Activated CD4-positive, alpha-beta memory T cell treated with anti-CD3 and anti-CD28 coated beads, Interleukin-2, amount 10 ng/mL, durations not matched to agents 7 days and 5 days (primary cell): ENCODE measurements at places on chromosomes 12 and 14. TPM values are rescaled to one million over a fixed set of nuclear protein-coding genes. Genes with fewer than 3 reads are reported as not detected.

DNA sequence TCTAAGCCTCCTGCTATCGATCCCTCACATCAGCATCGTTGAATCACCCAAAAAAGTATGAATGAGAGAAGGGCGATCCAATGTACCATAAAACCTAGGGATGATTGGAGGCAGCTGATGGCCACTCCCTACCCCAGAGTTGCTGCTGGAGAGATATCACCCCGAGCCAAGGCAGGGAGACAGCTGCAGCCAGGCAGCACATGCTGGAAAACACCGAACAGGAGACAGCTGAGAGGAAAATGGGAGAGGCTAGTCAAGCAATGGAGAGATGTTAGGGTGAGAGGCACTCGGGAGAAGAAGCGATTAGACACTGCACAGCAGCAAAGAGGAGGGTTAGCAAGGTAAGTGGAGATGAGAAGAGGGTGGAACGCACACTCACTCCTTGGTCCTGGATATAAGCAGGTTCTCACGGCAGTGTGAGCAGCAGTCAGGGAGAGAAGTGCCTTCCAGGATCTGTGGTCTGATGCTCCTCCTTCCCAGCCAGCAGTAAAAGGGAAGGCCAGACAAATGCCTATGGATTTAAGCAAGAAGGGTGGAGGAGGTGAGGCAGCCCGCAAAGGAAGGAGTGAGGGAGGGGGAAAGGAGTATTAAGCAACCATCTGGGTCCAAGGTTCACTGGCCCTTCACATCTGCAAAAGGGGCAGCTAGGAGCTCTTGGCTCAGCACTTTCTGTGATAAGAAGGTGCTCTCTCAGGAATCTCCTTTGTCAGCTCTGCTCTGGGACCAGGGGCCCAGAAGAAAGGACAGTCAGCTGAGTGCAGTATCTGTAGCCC, at the start of gene SLC7A7:
Gene SLC7A7, minus strand, starts transcription at position 495 of the 773 bp plus-strand sequence. CDS start 2,037 bp downstream, outside the sequence.
- no peaks in the 10 kb centered on the region for H3K36me3 ChIP-seq
- H3K4me1 ChIP-seq, result peaks cover 24% of the 10 kb centered on the region
- no peak within 1 kb of the TSS for H3K4me3 ChIP-seq
- peaks cover 6% of the 10 kb centered on the region for H3K27me3 ChIP-seq
- DNase-seq, result no peak

GRCh38 chr12:122097927-122098756, 19.6 kb downstream of the MLXIP start:
- H3K4me1 ChIP-seq, result peaks cover 34% of the 10 kb centered on the region
- H3K27me3 ChIP-seq, result no peaks in the 10 kb centered on the region
- DNase-seq, result no peak

GRCh38 chr12:130118181-130118580, 44.1 kb upstream of the FZD10 start:
- H3K27ac ChIP-seq, result no peak overlapping the region
- no peak overlapping the region for H3K4me3 ChIP-seq
- no peak for DNase-seq
- no peaks in the 10 kb centered on the region for H3K4me1 ChIP-seq
- no peaks in the 10 kb centered on the region for H3K36me3 ChIP-seq
- H3K27me3 ChIP-seq, result no peaks in the 10 kb centered on the region

- no peaks in the 10 kb centered on the region for H3K27me3 ChIP-seq
- H3K27ac ChIP-seq, result no peak overlapping the region
- peaks cover 18% of the 10 kb centered on the region for H3K4me1 ChIP-seq
- no peak for DNase-seq
- H3K36me3 ChIP-seq, result peaks cover 3% of the 10 kb centered on the region
These were observed 5.1 kb downstream of the TRMT61A start for GRCh38 chr14:103533999-103534575.

DNA sequence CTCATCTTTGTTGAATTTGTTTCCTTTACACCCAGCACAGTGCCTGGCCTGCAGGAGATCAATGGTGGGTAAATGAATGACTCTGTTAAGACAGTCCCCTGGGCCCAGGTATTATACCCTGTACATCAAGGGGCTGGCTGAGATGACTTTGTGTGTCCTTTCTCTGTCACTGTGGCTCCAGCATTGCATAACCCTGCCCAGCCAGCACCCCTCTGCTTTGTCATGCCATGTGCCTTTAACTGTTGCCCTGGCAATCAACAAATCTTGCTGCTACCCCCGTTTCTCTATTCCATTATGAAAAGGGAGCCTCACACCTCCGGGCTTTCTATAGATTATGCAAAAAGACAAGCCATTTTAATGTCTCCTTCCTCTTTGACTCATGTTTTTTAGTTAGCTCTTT, 7.6 kb upstream of the FLVCR2 start:
- H3K27me3 ChIP-seq, result no peaks in the 10 kb centered on the region
- no peak for DNase-seq
- peaks cover 4% of the 10 kb centered on the region for H3K36me3 ChIP-seq
- peaks cover 50% of the 10 kb centered on the region for H3K4me1 ChIP-seq

DNA sequence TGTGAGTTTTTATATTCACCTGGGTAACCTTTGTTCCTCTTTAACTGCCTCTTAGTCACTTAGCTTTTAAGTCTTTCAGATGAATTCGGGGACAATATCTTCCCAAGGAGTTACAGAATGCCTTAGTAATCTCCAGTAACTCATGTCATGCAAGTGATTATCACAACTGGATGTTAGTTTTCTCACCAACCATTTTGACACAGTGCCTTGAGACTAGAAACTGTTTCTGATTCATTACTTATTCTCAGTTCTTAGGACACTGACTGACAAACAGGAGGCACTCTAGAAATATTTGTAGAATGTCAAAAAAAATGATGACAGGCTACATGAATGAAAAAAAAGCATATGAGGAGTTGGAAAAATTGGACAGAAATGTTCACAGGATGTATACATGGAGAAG, 335.1 kb downstream of the ACSS3 start:
- H3K27me3 ChIP-seq, result no peaks in the 10 kb centered on the region
- no peaks in the 10 kb centered on the region for H3K4me1 ChIP-seq
- H3K36me3 ChIP-seq, result no peaks in the 10 kb centered on the region

DNA sequence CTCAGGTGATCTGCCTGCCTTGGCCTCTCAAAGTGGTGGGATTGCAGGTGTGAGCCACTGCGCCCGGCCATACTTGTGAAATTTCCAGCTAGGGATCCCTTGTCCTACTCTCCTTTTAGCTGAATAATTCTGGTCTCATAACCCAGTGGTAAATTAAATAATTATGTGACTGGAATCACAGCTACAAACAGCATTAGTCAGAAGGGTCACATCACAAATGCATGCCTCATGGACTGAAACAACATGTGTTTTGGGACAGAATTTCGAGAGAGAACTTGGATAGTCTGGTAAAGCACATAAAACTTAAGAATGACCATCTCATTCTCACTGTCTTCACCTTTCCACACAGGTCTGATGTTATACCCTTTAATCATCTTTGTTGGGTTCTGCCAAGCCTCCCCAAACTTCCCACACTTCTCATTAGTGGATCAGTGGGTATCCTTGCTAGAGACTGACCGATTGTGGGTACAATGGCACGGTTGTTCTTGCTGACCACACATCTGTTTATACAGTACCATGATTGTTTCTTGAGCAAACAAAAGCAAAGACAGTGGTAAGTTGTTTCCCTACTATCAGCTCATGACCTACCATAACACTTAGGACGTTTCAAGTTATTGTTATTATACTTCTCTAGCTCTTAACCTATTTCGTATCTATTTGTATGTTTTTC, 5.1 kb downstream of the GPRC5D start:
- H3K4me3 ChIP-seq, result no peak overlapping the region
- no peaks in the 10 kb centered on the region for H3K36me3 ChIP-seq
- DNase-seq, result no peak

- H3K4me3 ChIP-seq, result no peak overlapping the region
- H3K27me3 ChIP-seq, result no peaks in the 10 kb centered on the region
- H3K4me1 ChIP-seq, result no peaks in the 10 kb centered on the region
- no peak overlapping the region for H3K27ac ChIP-seq
- H3K36me3 ChIP-seq, result no peaks in the 10 kb centered on the region
- DNase-seq, result no peak
These were observed 209.7 kb downstream of the ATXN7L3B start for GRCh38 chr12:74747305-74747704.

Gene SLC35F4
- total RNA-seq, result not detected

GRCh38 chr12:113239811-113240331, 18.6 kb downstream of the TPCN1 start:
- peaks cover 4% of the 10 kb centered on the region for H3K4me1 ChIP-seq
- DNase-seq, result no peak
- no peak overlapping the region for H3K4me3 ChIP-seq
- H3K36me3 ChIP-seq, result peaks cover 8% of the 10 kb centered on the region
- H3K27me3 ChIP-seq, result no peaks in the 10 kb centered on the region

- peaks cover 26% of the 10 kb centered on the region for H3K36me3 ChIP-seq
- H3K4me3 ChIP-seq, result no peak overlapping the region
- no peak for DNase-seq
- no peak overlapping the region for H3K27ac ChIP-seq
- no peaks in the 10 kb centered on the region for H3K27me3 ChIP-seq
These were observed 74.0 kb downstream of the CLIP1 start for GRCh38 chr12:122348505-122348904.

DNA sequence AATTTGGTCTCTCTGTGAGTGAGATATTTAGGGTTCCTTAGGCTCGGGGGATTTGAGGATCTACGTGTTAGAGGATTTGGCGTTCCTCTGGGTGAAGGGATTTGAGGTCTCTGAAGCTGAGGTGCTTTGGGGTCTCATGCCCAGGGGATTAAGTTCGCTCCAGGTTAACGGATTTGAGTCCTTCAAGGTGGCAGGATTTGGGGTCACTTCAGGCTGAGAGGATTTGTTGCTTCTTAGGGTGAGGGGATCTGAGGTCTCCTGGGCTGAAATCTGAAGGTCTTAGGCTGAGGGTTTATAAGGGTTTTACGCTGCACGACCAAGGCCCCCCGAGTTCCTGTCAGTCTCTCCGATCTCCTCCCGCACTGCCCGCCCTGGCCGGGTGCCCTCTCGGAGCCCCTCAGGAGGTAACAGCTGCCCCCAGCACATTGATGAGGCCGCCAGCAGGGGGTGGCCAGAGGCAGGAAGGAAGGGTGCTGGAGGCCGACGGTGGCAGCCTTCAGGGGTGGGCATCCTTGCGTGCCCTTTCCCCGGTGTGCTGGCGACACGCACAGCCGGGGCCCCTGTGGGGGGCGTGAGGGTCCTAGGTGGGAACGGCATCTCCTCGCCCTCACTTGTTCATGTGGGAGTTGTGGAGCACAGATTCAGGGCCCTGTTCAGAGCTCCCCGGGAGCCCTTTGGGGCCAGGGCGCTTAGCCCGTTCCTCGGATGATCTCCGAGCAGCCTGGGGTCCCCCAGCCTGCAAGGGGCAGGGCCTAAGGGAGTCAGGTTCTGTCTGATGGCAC, 14.3 kb downstream of the CEP170B start:
- H3K27me3 ChIP-seq, result no peaks in the 10 kb centered on the region
- H3K4me3 ChIP-seq, result no peak overlapping the region
- H3K27ac ChIP-seq, result no peak overlapping the region
- no peaks in the 10 kb centered on the region for H3K36me3 ChIP-seq
- H3K4me1 ChIP-seq, result no peaks in the 10 kb centered on the region
- no peak for DNase-seq

Gene EXOC3L4
- total RNA-seq, result not detected

- H3K36me3 ChIP-seq, result peaks cover 73% of the 10 kb centered on the region
- no peak for DNase-seq
- no peaks in the 10 kb centered on the region for H3K27me3 ChIP-seq
- H3K27ac ChIP-seq, result no peak overlapping the region
These were observed 70.6 kb upstream of the DYNC1H1 start for GRCh38 chr14:101893759-101894158.
